ENCODE measurements at places on chromosomes 11 and 22.
A peak's percentile ranks its signal among the peaks of the same experiment; 100 is the strongest.

DNA sequence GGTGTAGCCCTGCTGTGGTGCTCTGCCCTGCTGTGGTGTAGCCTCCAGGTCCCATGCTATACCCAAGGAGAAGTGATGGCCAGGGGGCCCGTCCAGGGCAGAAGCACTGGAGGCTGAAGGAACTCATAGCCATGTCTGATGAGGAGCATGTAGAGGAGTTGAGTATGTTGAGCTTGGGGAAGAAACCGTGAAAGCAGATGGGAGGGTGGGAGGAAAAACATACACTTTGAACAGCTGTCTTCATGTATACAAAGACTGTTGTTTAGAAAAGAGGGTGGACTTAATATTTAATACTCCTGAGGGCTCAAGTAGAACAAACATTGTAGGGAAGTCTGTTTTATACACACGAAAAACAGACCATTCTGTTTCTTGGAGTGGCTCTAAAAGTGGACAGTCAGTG, 26.6 kb upstream of the TTC12 start:
- DNase-seq, result no peak

- no peak for DNase-seq
These were observed 71.5 kb upstream of the USP47 start for GRCh38 chr11:11770296-11770695.

DNA sequence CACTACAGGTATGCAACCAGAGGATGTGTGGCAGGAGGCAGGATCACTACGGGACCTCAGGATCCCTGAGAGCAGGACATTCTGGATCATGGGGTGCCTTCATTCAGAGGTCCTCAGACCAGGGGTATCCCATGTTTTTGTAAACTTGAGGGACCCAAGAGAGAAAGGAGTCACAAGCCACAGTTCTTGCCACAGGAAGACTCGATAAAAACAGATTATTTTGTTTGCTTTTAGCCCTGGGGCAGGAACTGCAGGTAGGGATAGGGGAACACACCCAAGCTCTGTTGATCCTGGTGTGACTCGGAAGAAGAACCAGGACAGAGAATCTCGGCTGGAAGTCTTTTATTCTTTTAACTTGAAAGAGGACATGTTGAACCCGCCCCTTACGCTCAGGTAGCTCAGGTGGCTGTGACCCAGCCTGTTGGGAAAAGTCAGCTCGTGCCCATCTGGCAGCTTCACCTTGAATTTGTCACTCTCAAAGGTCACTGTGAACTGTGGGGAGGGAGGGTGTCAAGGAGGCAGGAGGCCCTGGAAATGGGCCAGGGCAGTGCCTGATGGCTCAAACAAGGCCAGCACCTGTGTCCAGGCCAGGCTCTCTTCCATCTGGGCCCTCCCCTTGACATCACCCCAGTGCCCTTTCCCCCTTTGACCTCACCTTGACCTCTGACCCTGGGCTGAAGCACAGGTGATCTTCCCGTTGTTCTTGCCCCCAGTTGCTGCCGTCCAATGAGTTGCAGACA, 9.8 kb downstream of the LGALS2 start:
- DNase-seq, result no peak

DNA sequence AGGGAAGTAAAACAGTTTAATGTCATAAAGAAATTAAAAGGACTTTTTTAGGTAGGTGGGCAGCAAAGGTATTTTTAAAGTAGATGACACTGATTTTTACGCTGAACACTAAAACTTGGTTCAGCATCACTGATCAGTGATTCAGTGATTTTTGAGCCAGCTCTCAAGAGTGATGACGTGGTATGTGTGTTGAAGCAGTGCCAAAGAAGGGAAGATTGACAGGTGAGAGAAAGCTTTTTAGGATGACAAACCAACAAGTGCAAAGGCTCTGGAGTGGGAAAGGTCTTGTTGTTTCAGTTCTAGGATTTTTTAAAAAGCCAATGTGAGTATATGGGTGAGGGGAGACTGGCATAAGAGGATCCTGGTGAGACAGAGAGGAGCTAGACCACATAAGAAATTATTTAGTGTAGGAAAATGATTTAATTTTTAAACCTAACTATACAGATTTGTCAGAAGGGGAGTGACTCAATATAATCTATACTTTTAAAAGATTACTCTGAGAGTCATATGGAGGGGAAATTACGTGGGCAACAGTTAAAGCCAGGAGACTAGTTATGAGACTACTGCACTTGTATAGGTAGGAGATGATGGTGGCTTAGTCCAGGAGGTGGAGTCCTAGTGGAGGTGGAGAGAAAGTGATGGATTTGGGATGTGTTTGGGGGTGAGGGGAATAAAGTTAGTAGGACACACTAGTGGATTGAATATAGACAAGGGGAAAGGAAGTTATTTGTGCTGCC, 17.6 kb upstream of the CALCB start:
- no peak for DNase-seq

GRCh38 chr22:42273855-42274451, 3.5 kb upstream of the TCF20 start:
- no peak for DNase-seq

DNA sequence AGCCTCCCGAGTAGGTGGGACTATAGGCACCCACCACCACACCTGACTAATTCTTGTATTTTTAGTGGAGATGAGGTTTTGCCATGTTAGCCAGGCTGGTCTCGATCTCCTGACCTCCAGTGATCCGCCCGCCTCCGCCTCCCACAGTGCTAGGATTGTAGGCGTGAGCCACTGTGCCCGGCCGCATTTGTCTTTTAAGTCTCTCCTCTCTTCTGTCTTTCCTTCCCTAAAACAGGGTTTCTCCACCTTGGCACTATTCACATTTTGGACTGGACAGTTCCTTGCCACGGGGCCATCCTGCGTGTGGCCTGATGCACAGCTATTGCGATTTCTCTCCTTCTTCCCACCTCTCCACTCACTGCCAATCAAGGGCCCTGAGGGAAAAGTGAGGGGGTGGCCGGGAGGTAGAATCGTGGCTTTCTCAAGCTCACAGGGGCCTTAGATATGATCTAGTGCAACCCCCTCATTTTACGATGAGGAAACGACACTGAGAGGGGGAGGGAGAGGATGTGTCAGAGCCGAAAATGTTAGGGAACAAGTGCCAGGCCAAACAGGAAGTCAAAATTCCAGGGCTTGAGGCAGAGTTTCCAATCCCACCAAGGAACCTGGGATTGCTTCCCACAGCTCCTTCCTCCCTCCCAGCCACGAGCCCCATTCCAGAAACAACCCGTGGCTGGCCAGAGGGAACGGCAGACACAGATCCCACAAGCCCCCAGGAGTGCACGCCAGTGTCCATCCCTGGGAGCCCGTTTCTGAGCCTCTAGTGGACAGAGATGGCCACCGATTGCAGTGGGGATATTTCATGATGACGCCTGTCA, 21.2 kb downstream of the SCGB1A1 start:
- no peak for DNase-seq

DNA sequence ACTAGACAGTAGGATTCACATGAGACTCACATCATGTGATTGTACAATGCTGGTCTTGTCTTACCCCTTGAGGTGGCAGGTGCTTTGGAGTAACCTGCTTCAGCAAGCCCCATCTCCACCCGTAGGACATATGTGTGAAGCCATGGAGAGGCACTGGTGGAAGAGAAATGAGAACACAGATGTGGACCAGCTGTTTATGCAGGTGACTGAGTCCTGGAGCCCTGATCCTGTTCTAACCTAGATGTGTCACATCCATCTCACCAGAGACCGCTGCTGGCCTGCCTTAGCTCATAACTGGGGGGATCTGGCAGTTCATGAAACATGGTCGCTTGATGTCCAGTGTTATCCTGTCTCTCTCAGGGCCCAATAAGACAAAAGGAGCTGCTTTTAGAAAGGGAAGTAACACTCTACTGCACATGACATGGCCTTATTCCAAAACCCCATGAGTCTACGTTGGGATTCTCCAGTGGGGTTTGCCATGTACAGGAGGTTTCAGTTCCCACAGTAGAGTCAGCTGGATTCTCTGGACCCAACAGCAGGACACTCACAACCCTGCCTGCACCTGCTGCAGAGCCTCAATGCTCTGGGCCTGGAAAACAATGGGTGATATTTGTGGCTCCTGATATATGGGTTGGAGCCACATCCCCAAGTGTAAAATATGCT, 62.0 kb downstream of the GGTLC2 start:
- DNase-seq, result no peak

DNA sequence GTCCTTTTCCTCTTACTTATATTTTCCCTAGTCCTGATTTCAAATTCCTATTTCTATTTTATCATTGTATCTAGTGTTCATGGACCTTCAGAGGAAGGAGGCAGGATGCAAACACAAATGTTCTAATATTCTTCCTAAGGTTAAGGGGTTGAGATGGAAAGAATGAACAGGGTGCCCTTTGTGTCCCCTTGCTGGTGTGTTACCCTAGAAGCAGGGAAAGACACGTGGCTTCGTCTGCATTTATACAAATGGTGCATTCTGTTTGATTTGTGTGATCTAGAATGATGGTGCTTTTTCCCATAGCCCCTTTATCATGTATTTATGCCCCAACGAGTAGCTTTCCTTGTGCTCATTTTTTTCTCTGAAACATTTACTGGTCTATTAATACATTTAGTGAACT, 76.2 kb downstream of the PLEKHA7 start:
- no peak for DNase-seq

GRCh38 chr11:112162761-112163546, 940 bp downstream of the IL18 start:
- DNase-seq, result no peak

GRCh38 chr11:3675971-3676370, 4.8 kb upstream of the CHRNA10 start:
- DNase-seq, result no peak

- no peak for DNase-seq
These were observed 97.5 kb upstream of the CCDC179 start for GRCh38 chr11:22957786-22958185.

DNA sequence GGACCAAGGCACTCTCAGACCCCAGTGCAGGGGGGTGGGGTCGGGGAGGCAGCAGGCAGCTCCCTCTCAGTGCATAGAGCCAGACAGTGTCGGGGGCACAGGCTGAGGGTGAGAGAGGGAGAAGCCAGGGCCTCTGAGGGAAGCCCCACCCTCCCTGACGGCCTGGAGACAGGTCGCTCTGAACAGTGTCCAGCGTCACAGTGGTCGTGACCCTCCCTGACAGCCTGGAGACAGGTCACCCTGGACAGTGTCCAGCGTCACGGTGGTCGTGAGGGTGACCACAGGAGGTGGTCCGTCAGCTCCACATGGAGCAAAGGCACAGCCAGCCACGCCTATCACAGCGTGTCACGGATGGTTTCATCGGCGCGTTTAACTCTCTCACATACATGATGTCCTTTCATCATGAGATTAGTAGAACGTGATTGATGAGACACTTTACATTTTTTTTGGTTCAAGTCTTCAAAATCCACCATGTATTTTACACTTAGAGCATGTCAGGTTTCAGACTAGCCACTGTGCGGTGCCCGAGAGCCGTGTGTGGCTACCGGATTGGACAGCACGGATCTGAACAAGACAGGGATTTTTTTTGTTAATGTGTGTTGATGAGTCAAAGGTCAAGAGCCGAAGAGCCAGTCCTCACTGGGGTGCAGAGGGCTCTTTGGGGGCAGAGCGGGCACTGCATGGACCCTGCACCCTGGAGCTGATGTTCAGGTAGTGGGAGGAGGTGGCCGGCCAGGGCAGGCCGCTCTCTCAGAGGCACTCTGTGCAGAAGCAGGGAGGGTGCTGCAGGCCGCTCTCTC, 23.9 kb upstream of the PANX2 start:
- peak; percentile 18 for DNase-seq

GRCh38 chr11:119791701-119792151, 62.7 kb upstream of the NECTIN1 start:
- DNase-seq, result peak; percentile 22

- no peak for DNase-seq
These were observed 203.2 kb downstream of the CASP12 start for GRCh38 chr11:104695065-104695463.

GRCh38 chr22:48333816-48334735, 1493.6 kb downstream of the BRD1 start:
- no peak for DNase-seq

DNA sequence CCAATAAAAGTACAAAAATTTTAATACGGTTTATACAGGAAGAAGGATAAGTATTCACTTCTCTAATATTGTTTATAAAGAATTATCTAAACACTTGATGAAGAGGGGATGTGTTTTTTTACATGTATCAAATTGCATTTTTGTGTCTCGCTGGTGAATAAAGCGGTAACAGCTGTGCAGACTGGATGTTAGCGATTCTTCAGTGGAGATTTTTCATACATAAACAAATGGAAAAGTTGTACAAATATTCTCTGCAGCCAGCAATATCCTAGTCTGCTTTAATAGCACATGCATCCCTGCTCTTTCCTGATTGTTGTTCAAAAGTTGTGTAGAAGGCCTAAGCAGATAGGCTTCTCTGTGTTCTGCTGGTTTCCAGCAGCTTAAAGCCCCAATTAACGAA, 369.3 kb downstream of the SOX6 start:
- no peak for DNase-seq

DNA sequence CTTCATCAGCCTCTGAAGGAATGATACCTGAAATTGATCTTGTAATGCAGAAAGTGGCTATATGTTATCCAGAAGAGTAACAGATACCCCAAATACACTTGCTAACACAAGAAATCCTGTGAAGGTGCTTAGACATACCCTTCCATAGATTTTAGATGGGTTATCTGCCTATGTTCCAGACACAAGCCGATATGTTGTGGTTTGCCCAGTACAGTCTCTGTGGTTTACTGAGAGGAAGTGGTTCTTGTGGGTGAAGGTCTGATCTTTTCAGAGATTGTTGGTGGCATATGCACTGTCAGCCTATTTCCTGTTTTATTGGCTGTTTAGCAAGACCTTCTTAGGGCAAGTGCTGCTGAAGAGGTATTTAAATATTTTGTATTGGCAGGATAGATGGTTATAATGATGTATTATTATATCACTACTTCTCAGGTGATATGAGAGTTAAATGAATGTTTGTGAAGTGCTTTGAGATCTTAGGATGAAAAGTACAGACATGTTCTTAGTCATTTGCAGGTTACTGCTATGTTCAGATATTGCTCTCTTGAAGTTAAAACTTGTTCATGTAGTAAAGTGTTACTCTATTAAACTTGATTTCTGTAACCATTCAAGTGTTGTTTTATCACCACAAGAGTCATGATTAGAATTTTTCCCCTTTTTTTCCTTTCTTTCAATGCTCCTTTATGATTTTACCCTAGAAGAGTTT, 8.2 kb downstream of the ARHGEF12 start:
- no peak for DNase-seq

GRCh38 chr22:42369250-42370041, 62.8 kb downstream of the NFAM1 start:
- peak; percentile 96 for DNase-seq

- no peak for DNase-seq
These were observed 836.0 kb downstream of the FAM181B start for GRCh38 chr11:81897639-81898038.

Measured in HEK293T (cell line).